ENCODE measurements at places on chromosomes 4 and X. TPM values are rescaled to one million over a fixed set of nuclear protein-coding genes. Genes with fewer than 3 reads are reported as not detected.

Gene ZNF81
- 5.8 TPM for total RNA-seq

GRCh38 chr4:147780137-147780777 is 48.4 kb downstream of the ARHGAP10 start:
- peak; percentile 17 for DNase-seq

GRCh38 chrX:130330146-130330545 is 9.6 kb upstream of the SLC25A14 start:
- DNase-seq, result no peak

- peak; percentile 88 for DNase-seq
Measured at GRCh38 chrX:19682712-19683331, 167.5 kb upstream of the MAP3K15 start.

DNA sequence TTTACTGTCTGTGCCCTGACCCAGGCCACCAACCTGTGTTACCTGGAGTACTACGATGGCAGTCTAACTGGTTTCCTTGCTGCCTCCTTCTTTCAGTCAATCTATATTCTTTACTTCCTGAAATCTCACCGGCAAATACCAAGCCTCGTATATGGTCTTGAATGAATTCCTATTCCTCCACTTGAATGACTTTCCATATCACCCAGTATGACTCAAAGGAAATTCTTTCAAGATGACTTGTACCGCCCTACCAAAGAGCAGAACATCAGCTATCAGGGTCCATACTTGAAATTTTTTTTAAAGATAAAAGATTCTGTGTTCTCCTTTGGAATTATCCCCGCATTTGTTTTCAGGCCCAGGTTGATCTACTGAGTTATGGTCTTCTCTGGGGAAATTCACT is 378.0 kb downstream of the AFF2 start:
- DNase-seq, result no peak

DNA sequence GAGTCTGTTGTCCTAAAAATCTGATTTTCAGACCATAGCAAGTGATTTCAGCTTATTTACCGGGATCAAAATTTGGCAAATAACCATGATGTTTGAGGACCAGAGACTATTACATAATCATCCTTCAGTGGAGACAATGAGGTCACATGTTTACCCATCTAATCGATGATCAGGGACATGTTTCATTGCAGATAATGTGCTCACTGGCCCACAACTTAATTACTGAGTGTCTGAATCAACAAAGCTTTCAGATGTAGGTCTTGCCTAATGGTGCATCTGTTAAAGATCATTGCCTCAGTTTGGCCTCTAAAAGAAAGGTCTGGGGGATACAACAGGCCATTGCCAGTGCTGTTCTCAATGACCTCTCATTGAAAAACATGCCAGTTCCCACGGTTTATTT is 42.8 kb upstream of the KLHL34 start:
- DNase-seq, result no peak

All from activated naive CD4-positive, alpha-beta T cell treated with anti-CD3 and anti-CD28 coated beads for 36 hours (primary cell).